ENCODE measurements at places on chromosomes 7 and 10.

DNA sequence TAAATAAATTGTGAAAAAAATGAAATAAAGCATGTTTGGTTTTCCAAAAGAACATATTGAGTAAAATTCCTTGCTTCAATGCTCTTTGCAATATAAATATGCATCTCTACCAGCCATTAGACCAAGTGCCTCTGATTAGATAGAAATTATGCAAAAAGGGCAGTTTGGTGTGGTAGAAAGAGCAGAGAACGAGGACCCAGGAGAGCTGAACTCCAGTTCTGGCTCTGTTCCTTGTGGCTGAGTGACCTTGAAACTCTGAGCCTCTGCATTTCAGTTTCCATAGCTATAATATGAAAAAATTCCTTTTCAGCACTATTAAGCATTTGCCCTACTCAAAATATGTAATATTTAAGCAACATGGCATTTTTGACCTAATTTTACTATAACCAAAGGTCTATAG lies 36.5 kb downstream of the COL1A2 start:
- no peak for DNase-seq

DNA sequence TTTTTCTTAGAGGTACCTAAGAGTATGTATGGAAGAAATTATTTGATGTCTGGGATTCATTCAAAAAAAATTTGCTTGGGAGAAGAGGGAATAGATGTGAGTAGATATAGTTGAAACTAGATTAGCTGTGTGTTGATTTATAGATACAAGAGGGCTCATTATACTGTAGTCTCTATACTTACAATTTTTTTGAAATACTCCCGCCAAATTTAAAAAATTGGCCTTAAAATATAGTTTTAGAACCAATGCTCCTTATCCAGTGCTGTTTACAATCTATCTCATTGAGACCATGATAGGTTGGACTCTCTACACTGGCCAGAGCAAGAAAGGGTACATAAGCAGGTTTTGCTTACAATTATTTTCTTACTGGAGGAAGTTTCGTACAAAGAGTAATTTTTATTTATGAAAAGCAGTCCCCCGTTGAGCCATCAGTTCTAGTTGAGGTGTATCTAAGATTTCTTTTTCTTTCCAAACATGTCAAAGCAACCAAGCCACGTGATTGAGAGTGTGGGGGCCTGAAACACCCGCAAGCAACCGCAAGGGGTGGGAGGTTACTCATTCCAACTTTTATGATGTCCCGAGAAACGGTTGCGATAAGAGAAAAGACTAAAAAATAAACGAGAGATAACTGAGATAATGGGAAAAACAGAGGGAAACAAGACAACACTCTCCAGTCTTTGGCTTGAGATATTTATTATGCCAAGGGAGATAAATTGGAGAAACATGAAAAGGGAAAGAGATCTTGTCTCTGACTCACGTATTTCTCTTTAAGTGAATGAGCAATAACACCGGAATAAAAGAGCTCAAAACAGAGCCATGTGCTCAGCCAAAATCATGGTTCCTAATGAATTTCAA lies 729.2 kb downstream of the LRMDA start:
- no peak for DNase-seq

- no peak for DNase-seq
Observed at GRCh38 chr10:4117604-4118003, 332.6 kb upstream of the KLF6 start.

GRCh38 chr10:1829712-1830111 lies 92.4 kb upstream of the ADARB2 start:
- DNase-seq = no peak

DNA sequence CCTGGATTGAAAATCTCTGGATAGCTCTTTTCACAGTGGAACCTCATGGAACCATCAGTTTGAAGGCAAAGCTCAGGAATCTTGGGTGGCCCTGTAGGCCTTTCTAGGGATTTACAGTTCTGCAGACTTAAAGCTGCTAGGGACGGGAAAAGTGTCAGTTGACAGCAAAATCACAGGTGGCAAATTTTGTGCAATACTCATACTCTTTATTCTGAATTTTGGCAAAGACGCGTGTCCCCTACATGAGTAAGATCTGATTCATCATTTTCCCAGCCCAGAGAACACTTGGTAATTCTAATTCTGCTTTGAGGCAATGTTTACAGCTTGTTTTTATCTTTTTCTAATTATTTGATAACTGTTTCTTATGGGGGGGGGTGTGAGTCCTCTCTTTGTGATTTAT lies 3.6 kb downstream of the LRRC17 start:
- peak; percentile 82 for DNase-seq

- DNase-seq = no peak
Observed at GRCh38 chr7:151769188-151769821, 107.6 kb downstream of the PRKAG2 start.

- no peak for DNase-seq
Observed at GRCh38 chr10:126337251-126337810, 50.9 kb downstream of the ADAM12 start.

- DNase-seq = peak; percentile 82
Observed at GRCh38 chr7:121081327-121081936, 92.9 kb downstream of the CPED1 start.

DNA sequence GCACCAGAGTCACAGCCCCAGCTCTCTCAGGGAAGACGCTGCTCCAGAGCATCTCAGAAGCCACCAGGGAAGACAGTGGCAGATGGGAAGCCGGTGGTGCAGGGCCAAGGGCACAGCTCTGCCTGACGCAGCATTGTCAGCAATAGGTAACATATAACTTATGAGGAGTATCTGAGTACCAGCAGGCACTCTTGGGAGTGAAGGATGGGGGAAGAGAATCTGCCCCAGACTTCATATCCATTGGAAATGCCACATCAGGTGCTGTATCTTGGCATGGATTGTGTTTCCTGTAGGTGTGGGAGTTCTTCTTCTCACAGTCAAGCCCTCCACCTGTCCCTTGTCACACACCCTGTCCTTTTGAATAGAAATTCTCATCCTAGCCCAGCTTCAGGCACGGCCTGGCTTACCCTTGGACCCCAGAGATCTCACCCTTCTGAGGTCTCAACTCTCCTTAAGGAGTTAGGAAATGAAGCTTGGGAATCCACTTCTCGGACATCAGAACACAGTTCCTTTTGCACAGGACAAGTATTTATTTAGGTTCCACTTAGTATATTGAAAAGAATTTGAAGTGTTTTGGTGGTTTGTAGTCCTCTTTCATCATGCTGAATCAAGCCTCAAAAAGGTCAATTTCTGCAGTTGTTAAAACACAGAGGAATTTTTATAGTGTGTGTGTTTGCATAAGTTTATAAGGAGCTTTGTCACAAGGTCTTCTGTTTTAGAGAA lies 9.9 kb downstream of the EPDR1 start:
- peak; percentile 91 for DNase-seq

DNA sequence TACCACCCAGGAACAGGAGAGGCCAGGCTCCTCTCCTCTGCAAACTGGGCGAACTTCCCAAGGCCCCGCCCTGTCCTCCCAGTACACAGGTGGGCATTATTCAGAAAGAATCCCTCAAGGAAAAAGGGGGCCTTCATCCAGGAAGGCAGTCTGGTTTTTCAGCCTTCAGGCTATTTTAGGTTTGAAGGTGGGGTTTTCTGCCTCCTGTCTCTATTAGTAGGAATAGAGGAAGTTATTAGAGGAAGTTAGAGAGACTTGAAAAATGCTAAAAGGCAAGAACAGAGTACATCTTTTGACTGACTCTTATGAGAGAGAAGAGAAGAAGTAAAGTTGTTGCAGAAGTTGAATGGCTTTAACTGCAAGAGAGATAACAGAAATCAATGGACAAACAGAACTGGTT lies 250.9 kb upstream of the SORCS1 start:
- no peak for DNase-seq

DNA sequence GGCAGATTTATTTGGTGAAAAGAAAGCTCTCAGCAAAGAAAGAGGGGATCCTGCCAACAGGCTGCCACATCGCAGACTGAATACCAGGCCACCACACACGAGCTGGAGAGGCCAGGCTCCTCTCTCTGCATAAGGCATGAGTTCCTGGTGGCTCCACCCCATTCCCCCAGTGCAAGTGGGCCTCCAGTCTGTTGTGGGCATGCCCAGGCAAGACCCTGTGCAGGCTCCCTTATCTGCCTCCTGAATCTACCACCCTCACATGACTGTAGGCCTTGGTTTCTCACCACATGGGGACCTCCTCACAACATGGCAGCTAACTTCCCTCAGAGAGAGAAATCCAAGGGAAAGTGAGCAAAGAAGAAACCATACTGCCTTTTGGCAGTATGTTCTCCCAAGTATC lies 26.7 kb upstream of the CUL1 start:
- no peak for DNase-seq
